ENCODE measurements at places on chromosomes 16 and 17.

DNA sequence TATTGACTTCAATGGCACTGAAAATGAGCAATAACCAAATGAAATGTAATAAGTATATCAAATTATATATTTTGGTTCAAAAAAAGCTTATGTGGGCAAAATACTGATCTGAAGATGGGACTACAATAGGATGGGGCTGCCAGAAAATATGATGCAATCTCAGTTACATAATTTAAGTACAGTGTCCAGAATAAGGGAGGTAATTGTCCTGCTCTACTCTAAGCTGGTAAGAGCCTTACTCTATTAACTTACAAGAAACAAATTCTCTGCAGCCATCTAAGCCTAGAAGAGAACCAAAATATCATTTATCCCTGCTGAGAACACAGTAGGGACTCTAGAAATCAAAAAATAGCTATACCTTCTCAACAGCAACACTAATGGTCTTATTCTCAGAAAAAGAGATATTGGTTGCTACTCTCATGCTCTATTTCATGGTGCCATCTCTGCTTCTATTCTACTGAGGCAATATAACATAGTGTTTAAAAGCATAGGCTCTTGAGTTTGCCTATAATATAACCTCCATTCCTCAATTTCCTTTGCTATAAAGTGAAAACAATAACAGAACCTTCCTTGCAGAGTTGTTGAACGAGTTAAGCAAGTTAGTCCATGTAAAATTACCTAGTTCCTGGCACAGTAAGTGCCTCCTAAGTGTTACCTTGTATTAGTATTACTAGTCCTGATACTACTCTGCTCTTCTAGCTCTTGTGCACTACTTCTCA, 19.9 kb downstream of the NQO1 start:
- no peak for DNase-seq

- DNase-seq, result no peak
Observed at GRCh38 chr16:31360251-31360650, 5.3 kb downstream of the ITGAX start.

DNA sequence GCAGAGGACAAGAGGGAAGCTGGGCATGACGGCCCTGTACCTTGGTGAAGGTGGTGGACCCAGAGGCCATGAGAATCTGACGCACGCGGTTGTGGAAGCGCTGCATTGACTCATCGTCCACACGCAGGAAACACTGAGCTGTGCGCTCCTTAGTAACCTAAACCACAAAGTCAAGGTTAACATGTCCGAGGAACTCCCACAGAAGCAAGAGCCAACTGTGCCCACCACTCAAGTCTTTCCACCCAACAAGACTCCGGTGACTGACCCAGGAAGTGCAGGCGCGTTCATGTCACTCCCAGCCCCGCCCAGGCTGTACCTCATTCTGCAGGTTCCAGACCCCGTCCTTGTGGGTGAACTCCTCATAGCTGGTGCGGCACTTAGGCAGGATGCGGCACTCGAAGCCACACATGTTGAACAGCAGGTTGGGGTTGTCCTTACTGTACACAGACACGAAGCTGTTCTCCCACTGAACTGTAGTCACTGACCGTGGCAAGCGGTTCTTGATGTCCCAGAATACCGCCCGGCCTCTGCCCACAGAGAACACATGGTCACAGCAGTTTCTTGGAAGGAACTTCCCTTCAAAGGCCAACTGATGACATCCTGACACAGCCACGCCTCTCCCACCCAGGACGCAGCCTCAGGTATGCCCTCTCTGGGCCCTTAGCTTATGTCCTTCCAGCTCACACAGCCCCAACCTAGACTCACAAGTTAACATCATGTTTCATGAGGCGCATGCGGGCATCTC, 11.5 kb downstream of the PRPF8 start:
- no peak for DNase-seq

GRCh38 chr16:23354246-23354645, 52.1 kb downstream of the SCNN1B start:
- DNase-seq, result no peak

DNA sequence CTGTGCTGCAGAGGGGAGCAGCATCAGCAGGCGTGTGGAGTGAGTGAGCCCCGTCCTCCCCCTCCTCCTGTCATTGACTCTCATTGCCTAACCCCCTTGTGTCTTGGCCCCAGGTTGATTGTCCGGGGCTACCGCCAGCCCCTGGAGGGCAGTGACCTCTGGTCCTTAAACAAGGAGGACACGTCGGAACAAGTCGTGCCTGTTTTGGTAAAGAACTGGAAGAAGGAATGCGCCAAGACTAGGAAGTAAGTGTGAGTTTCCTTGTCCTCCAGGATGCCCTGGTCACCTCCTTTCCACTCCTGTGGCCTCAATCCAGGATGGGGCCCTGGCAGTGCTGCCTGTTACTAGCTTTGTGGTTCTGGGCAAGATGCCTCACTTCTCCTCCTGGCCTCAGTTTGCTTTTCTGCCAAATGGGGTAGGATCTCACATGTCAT, 87.0 kb downstream of the ABCC1 start:
- DNase-seq, result no peak

DNA sequence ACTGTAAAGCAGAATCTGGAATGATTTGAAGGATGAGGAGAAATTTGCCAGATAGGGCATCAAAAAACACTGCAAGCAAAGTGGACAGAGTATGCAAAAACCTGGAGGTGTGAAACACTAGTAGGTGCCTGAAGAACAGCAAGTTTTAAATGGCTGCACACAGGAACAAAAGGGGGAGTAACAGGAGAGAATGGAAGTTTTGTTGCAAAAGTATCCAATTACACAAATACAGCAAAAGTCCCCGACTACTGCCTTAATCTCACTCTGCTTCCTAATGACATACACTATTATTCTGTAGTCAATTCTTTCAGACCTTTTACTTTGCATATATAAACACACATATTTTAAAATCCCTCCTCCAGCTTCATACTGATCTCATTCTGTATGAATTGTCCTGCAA, 1.5 kb downstream of the HEATR6 start:
- no peak for DNase-seq

DNA sequence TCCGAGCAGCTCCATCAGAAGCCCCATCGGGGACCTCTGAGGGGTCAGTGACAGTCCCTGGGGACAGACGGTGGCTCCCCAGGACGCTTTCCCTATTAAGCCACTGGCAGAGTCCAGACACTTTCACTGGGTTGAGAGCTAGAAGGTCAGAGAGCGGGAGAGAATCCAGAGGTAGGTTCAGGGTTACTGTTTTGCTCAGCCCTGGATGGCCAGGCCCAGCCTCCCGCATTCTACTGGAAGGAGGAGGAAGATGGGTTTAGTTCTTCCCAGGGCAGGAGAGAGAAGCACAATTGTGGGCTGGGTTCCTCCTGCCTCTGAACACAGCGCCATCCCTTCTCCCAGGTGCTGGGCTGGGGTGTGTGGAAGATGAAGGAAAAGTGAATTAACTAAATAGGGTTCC, 452.8 kb downstream of the SLC39A11 start:
- no peak for DNase-seq

- DNase-seq, result no peak
Observed at GRCh38 chr17:44132275-44132821, 8.9 kb upstream of the HDAC5 start.

DNA sequence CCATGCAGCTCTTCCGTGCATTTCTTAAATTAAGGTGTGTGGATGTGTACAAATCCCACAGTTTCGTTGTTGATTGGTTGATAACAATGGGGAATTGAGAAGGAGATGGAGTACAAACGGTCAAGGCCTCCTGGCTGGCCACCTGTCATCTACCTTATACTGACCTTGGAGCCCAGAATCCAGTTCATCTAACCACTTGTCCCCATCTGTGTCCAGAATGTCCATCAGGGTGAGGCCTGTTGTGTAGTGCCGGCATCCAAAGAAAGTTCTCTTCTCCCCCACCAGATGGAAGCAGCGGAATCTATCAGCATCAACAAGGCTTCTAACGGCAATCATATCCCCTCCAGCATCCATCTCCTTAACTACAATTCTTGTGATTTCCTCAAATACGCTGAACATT, 1.5 kb downstream of the GSDMB start:
- peak; percentile 28 for DNase-seq

DNA sequence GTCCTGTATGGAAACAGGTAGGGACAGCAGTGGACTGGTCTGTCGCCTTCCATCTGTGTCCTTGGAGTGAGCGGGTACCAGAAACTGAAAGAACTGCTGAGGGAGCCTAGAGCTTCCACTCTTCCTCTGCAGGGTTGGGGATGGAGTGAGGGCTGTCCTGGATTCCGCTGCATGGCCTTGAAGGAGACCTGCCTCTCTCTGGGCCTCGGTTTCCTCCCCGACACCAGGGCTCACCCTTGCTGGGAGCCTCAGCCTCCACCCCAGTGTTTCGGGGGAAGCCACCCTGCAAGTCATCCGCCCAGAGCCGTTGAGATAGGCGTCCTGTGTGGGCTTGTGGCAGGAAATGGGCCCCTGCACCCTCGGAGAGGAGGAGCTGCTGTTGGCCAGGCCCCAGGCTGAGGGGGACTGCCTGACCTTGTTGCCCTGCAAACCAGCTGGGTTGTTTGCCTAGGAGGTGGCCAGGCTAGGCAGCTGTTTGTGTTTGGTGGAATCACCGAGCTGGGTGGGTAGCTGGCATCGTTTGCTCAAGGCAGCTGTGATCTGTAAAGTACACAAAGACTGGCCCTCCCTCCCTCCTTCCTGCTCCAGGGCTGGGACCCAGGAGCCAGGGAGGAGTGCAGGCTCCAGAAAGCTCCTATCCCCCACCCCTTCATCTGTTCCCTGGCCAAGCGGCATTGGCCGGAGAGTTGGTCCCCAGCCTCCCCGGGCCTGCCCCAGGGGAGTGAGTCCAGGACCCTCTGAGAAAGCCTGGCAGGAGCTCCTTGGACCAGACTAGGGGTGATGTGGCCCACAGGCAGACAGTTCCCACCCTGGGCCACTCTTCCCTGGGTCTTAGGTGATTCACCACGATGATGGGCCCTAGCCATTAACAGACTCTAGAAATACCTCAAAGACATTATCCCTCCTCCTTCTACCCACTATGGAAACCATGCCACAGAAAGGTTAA, 1.3 kb downstream of the RAB37 start:
- no peak for DNase-seq

DNA sequence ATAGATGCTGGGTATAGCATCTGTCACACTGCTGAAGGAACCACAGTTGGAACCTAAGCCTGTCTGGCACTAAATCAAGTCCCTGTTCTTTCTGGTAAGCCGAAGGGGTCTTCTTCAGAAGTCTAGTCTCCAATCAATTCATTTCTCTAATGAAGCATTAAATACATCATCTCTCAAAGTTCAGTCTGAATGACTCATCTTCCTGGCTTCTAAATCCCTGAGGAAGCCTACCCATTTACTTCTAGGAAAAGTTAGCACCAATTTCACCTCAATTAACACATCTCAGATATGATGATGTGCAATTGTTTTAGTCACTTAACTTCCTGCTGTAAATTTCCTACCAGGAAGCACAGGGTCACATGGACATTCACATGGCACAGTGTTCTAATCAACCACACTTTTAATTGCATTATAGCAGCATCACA, 49.9 kb downstream of the TEX14 start:
- DNase-seq, result no peak

- peak; percentile 98 for DNase-seq
Observed at GRCh38 chr16:4350787-4351659, at the start of gene PAM16. TSS of gene PAM16 (minus strand) at chr16:4351321. CDS start at chr16:4351234, 87 bp downstream.

DNA sequence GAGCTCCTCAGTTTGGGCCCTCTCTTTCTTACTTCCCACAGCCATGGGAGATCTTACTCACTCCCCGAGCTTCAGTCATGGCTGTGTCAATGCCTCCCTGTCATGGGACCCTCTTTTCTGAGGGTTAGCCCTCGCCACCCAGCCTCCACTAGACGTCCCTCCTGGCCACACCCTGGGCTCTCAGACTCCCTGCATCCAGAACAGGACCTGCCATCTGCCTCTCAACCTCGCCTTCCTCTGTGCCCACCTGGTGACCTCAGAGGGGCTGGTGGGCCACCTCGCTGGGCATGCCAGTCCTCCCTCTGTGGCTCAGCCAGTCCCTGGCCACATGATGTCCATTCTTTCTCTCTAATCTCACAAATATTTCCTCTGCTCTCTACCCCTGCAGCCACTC, 54.6 kb upstream of the MED9 start:
- DNase-seq, result no peak

DNA sequence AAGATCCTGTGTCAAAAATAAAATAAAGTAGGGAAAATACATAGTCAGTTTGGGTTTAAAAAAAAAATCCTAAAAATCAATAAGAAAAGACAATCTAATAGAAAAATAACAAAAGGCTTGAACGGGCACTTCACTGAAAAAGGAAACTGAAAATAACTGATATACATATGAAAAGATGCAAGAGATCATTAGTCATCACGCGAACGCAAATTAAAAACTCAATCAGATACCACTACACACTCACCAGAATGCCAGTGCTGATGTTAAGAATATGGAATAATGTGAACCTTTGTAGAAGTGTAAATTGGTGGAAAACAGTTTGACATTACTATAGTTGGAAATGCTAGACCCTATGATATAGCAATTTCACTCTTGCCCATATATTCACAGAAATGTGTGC, 14.6 kb downstream of the GNGT2 start:
- DNase-seq, result no peak

- no peak for DNase-seq
Observed at GRCh38 chr16:4692460-4693295, 684 bp upstream of the NUDT16L1 start.

GRCh38 chr17:73973586-73974409, 229.7 kb upstream of the RPL38 start:
- no peak for DNase-seq

- no peak for DNase-seq
Observed at GRCh38 chr16:3138342-3138741, 3.5 kb downstream of the ZNF213 start.

DNA sequence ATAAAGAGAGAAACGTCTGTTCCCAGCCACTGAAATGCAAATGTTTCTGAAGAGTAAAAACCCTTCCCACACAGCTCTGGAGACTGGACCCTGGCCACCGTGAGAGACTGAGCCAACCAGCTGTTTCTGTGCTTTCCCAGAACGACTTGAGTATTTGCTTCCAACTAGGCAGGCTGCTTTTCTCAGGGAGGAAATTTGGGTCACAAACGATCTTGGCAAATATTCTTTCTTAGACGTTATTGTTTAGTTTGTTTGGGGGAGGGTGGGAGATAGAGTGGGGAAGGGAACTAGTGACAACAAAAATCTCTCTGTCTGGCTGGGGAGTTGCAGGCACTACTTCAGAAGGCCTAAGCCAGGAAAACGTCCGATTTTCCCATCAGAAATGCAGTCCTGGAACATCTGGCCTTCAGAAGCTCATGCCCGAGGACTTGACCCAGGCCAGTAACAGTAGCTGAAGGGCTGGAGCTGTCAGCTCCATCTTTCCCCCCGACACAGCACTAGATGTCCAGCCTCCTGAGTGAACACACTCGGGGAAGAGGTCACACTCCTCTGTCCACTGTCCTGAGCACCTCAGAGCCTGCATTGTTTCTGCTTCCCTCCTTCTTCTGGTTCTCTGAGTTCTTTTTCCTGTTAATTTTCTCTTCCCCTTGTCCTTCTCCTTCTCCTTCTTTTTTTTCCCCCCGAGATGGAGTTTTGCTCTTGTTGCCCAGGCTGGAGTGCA, 4.0 kb downstream of the CCDC92B start:
- DNase-seq, result no peak

GRCh38 chr17:17119106-17119505, 76.8 kb downstream of the MPRIP start:
- no peak for DNase-seq

- no peak for DNase-seq
Observed at GRCh38 chr16:56610017-56610608, 1.7 kb downstream of the MT2A start.

GRCh38 chr17:9173386-9173983, 152.2 kb downstream of the NTN1 start:
- no peak for DNase-seq

- no peak for DNase-seq
Observed at GRCh38 chr17:81115749-81116464, 49.4 kb upstream of the PVALEF start.

All from HEK293T (cell line).